ENCODE measurements at places on chromosomes 13 and 19. TPM values are rescaled to one million over a fixed set of nuclear protein-coding genes. Genes with fewer than 3 reads are reported as not detected.

The N4BP2L1 gene
- total RNA-seq = 40.6 TPM

The TRAPPC6A gene
- 16.1 TPM for total RNA-seq

The FBXO27 gene
- total RNA-seq = 50.3 TPM

The IL27RA gene
- 4.1 TPM for total RNA-seq

The ZNF526 gene
- 8.1 TPM for total RNA-seq
